DMS153 (cell line): ENCODE measurements at places on chromosomes 6 and 20.

DNA sequence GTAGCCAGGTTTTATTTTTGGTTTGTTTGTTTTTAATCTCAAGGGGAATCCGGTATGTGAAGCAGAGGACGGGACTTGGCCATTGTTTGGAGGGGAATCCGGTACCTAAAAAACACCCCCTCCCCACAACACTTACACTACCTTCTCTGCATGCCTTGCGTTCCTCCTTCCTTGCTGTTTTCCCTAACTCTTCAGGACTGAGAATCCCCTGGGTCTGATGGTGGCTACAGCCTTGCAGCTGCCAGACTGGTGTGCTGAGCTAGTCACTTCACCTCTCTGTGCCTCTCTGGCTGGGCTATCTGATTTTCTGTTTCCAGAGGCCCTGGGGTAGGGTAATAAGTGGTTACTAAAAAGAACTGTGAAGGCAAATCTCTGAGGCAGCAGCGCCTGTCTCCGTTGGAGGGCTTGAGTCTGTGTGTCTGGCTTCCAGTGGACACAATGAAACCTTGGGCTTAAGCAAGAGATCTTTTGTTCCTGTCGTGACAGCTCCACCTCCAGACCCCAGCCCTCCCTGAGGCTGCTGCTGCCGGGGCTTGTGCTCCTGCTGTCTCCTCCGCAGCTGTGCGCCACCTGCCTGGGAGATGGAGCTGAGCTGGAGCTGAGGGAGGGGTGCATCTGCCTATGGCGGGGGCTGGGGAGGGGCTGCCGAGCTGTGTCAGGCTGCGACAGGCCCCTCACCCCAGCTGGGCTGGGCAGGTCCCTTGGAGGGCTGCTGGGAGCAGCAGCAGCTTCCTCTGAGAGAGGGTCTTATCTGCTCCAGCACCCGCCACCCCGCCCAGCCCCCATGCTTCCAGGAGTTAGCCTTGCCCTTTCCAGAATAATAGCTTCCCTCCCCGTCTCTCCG is 65.8 kb upstream of the CCDC167 start:
- DNase-seq, result no peak

- peak; percentile 97 for DNase-seq
Observed at GRCh38 chr6:154457881-154458284, 52.6 kb downstream of the CNKSR3 start.

- no peak for DNase-seq
Observed at GRCh38 chr6:168263351-168263905, 56.1 kb downstream of the DACT2 start.

DNA sequence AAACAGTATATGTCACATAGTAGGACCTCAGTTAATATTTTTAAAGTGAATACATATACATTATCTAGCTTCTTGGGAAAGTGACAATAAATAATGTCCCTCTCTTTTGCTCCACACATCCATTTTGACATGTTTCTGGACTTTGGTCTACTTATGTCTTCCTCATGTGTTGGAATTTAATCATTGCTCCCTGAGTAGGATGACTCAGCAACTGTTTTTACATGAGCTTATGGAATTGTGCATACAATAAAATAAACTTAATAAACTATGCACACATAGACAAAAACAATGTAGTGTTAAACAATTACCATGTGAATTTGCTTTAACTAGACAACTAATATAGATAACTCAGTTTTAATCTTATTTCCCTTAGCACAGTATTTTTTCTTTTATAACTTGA is 503.8 kb downstream of the TFAP2B start:
- DNase-seq, result no peak

GRCh38 chr6:169564453-169565240 is 137.2 kb downstream of the WDR27 start:
- DNase-seq, result no peak

DNA sequence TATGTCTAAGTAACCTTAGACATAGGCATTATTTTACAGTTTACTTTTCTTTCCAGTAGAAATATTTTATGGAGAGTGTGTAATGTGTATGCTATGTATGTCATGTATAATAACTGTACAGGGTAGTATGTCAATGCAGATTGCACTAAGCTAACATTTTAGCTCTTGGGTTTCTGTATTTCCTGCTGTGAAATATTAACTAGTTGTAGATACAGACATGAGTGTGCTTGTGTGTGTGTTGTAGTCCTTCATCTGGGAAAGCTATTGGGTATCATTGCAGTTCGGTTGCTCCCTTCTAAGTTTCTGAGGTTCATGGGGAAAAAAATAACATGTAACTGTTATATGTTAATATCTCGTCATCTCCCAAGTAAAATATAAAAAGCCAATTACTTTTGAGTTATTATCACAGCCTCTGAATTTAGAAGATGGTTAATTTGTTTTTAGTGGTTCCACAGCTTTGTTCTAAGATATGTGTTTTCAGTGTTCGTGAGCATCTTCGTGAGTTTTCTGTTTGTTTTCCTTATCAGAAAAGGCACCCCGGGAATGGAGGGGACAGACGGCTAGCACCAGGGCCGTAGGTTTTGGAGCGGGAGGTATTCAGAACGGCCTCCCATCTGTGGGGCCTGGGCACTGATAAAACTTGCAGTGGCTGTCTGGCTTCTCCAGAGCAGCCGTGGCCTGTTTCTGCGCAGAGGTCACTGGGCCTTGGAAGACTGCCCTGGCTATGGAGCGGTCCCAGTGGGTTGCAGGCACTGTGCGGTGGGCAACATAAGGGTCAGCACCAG is 215.0 kb downstream of the ARID1B start:
- DNase-seq, result no peak

GRCh38 chr6:134436281-134436815 is 118.4 kb upstream of the SGK1 start:
- DNase-seq, result no peak

DNA sequence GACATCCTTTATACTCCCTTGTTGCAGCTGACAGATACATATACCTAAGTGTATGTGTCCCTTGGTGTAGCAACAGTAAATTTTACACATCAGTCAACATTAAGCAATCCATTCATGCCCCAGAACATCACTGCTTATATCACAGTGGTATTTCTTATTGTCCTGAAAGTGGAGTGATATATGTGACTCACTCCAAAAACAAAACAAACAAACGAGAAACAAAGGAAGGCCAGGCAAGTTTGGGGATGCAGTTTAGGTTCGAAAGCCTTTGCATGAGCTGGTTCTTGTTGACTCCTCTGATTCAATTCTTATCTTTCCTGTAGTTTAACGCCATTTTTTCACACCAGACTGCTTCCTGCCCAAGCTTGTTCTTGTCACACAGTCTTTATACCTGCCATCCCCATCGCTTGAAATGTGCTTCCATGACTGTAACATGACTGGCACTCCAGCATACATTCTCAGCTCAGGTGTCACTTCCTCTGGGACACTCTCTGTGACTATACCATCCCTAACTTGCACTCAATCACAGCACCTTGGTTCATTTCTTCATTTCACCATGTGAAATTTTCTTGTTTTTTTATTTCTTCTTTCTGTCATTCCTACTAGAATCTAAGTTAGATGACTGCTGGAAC is 125.0 kb upstream of the TSHZ2 start:
- DNase-seq, result peak; percentile 25

- no peak for DNase-seq
Observed at GRCh38 chr20:25491446-25492038, 84.1 kb downstream of the GINS1 start.

DNA sequence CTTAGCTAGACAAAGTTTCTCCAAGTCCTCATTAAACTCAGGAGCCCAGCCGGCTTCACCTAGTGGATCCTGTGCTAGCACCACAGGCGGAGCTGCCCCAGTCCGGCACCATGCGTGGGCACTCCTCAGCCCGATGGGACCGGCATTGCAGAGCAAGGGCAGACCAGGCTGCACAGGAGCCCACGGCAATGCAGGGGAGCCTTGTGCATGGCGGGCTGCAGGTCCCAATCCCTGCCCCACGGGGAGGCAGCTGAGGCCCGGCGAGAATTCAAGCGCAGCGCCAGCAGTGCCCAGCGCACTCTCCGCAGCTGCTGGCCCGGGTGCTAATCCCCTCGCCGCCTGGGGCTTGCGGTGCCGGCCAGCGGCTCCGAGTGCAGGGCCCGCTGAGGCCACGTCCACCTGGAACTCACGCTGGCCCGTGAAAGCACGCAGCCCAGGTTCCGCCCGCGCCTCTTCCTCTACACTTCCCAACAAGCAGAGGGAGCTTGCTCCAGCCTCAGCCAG is 292.3 kb upstream of the EYS start:
- DNase-seq, result no peak

DNA sequence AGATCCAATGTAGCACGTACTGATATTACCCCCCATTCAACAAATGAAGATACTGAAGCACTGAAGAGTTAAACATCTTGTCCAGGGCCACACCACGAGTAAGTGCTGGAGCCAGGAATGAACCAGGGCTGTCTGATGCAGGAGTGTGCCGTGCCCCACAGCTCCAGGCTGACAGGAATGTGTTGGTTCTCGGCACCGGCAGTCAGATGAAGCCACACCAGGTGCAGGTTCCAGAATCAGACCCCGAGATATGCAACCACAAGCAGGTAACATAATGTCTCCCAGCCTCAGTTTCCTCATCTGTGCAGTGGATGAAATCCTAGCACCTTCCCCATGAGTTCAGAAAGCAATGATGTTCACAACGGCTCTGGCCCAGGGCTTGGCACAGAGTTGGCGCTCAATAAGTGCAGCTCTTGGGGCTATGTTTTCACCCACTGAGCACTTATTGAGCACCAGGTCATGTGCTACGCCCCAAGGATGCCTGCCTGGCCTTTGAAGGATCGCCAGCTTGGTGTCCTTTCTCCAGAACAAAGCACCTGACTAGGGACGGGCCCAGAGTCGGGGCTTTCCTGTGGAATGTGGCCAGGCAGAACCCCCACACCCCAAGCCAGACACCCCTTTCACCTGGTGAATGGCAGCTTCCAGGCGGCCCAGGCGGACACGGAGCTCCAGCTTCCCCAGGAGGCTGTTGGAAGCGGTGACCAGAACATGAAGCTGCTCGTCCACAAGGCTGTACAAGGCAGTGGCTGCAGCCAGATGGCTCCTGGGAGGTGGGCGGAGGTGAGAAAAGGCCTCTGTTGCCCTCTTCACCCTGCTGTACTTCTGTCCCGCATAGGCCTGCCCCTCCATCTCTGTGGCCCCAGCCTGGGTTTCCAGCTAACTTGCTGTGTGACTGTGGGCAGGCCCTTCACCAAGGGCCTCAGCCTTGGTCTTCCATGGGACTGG is 41.3 kb downstream of the KIAA1755 start:
- DNase-seq, result no peak

GRCh38 chr6:66825539-66825938 is 1118.5 kb upstream of the EYS start:
- DNase-seq, result peak; percentile 62

- DNase-seq, result no peak
Observed at GRCh38 chr6:128156321-128157111, 255.7 kb upstream of the THEMIS start.

DNA sequence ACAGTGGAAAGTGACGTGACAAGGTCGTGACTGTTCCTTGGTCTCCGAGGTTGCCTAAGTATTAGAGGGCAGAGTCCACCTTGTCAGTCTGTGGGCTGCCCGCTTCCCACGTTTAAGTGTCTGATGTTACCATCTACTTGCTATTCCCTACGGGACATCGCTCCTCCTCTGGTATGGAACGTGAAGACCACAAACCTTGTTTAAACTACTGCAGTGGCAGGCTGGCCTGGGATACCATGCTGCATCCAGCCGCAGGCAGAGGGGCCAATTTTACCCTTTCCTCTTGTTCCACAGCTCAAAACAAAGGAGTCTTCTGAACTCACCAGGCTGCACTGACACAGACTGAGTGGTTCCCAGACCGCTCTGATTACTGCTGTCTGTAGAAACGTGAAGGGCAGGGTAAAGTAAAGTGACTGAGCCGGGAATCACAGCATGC is 275.9 kb downstream of the FOXC1 start:
- DNase-seq, result no peak
